ENCODE measurements at places on chromosomes 1 and 21.

GRCh38 chr1:36119456-36119855, 5.6 kb downstream of the COL8A2 start:
- no peak for DNase-seq

DNA sequence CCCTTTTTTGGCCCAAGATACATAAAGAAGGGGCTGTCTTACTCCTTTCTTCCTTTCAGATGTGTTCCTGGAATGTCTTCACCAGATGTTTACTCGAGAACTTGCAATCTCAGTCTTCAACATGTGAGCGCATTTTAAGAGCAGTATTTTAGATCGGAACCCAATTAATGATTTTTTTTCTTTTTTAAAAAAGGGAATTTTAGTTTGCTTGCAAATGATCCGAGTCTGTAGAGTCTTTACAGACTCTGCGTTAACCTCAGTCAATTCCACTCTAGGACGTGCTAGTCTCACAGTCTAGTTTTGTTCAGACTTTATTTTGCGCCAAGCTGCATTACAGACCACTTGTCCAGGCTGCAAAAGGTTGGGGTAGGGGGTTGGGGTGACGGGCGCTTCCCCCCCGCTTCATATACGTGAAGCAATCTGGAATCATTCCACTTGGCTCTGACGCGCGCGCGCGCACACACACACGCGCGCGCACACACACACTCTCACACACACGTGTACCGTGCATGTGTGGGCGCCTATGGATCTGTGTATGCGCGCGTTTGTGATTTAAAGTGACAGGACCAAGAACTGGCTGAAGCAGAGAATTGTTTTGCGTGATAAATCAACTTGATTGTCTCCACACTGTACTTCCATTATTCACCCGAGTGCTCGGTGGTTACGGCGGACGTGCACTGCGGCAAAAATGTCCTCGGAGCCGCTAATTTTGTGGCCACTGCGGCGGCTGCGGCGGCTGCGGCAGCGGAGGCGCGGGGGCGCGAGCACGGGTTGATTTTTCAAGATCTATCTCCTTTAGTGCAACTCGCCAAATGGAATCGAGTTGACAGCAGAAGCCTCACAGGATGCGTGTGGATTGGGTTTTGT, 25.6 kb upstream of the NFIA start:
- DNase-seq, result peak; percentile 56

- peak; percentile 34 for DNase-seq
Measured at GRCh38 chr1:22886211-22886610, 86.5 kb downstream of the LACTBL1 start.

DNA sequence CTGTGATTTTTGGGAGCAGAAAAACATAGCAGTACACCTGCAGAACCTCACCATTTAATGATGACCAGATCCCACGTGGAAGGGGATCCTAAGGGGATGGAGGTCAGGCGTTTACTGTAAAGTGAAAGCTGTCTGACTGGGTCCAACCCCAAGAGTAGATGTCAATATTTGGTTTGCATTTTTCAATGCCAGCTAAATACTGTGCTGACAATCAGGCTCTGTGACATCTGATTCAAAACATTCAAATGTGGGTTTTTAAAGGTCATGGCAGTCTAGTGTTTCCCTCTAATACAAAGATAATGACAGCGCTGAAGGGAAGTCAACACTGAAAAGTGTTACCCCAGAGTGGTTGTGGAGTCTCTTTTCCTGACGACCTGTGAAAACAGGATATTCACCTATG, 68.1 kb downstream of the SPAG17 start:
- no peak for DNase-seq

DNA sequence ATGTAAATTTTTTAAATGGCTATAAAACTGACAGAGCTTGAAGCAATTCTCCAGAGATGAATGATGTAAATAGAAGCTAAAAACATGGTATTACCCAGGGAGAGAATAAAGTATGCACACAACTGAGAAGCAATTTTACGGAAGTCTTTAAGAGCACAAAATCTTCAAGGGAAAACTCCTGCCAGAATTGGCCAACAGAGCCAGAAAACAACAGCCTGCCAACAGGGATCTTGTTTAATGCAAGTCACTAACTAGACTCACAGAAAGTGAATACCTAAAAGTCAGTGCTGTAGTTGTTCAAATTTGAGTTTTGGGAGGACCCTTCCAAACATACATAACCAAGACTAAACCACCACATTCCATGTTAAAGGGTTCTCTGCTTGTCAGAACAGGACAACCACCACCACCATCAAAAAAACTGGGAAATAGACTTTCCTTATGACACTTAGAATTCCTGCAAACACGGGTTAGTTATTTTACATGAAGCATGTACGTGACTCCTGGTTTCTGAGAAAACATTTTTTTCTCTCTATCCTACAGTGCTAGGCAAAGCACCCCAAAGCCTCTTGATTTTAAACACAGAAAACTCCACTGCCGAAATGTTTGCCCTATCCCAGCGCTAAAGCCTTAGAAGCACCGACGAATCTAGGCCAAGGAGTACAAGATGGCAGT, 1.6 kb downstream of the EPS15 start:
- DNase-seq, result peak; percentile 21

- no peak for DNase-seq
Measured at GRCh38 chr1:150408800-150409199, 44.9 kb downstream of the RPRD2 start.

DNA sequence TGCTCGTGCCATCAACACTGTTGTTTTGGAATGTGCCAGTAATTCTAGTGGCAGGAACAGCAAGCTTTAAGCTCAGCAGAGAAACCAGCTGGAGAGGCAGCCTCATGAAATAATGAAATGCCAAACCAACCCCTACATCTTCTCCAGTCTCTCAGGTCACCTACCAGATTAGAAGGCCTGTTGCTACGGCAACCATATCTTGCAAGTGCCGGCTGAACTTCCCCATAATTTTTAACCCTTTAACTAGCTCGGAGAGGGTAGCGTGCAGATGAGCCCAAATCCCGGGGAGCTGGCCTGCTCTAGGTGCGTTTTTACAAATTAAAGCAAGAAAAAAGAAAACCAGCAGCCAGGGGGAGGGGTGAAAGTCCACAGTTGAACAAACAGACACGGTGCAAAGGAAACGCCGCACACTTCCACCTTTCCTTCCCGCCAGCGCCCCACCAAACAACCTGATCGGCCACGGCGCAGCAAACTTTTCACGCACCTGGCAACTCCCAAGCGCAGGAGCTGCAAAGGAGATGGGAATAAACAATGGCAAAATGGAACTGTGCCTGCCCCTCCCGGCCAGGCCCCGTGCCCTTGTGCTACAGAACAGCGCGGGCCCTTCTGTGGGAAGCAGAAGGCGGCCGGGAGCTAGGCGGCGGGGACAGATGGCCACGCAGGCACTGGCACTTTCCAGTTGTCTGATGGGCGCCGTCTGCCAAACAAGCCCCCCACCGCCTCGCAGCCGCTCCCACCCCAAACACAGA, 50.1 kb downstream of the SSBP3 start:
- DNase-seq, result no peak

All from iris pigment epithelial cell (primary cell).